ENCODE measurements at places on chromosomes 7 and 10. TPM values are rescaled to one million over a fixed set of nuclear protein-coding genes. Genes with fewer than 3 reads are reported as not detected.

Gene HMX3
- total RNA-seq, result 0.35 TPM

Gene ARF5
- 196 TPM for total RNA-seq

Gene FAM171A1
- 26.1 TPM for total RNA-seq

Gene FOXI2
- 1.1 TPM for total RNA-seq

Gene GIMAP2
- not detected for total RNA-seq

Gene ATP6V0A4
- 1.3 TPM for total RNA-seq

Gene PIK3CG
- not detected for total RNA-seq

Gene FAM13C
- total RNA-seq, result 0.94 TPM

Gene STEAP2
- 20.9 TPM for total RNA-seq

Gene CDC14C
- 0.54 TPM for total RNA-seq

Gene SPAM1
- total RNA-seq, result not detected

Gene LIPN
- not detected for total RNA-seq
